Stimulated activated effector memory CD8-positive, alpha-beta T cell treated with anti-CD3 and anti-CD28 coated beads, Interleukin-12 subunit alpha, Interleukin-12 subunit beta, amount 100 ng/mL, for 72 hours (primary cell): ENCODE measurements at places on chromosomes 16 and 17.

- no peak for DNase-seq
Observed at GRCh38 chr16:67773569-67774456, 32.5 kb downstream of the RANBP10 start.

DNA sequence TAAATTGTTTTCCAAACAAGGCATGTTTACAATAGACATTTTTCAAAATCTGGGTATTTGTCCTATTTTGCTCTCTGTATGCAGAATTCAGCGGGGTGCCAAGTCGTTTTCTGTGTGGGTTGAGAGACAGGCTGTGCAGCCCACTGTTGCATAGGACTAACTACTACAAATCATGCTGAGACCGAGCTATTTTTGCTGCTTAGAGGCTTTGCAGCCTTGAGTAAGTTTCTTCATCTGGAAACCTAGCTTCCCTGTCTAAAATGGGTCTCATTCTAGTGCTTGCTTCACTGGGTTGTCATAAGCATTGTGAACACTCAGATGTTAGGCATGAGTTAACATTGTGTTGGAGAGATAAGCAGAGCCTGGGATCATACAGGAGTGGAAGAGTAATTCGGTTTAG, 1.3 kb downstream of the PRPSAP2 start:
- DNase-seq, result peak; percentile 36

DNA sequence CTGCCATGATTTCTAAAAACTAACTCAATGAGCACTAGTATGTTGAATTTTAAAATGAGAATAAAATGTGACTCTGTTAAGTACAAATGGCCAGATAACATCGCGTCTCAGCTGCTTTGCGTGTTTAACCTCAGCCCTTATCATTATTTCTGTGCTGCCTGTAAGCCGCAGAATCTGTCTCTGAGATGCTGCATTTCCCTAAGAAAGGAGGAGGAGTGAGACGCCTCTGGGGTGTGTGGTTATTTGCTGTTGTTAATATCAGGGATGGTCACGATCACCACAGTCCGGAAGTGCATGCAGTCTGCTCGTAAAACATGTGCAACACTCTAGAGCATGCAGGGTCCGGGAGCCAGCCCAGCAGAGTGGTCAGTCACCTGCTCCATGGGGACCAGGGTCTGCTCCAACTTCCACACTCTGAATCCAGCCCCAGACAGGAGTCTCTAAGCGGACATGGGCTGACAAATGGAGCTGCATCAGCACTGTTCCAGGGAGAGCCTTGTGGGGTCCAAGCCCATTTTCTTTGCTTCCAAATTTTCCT, 342.5 kb downstream of the MAF start:
- DNase-seq, result no peak

- no peak for DNase-seq
Observed at GRCh38 chr17:61011251-61011650, 333.6 kb downstream of the BCAS3 start.

GRCh38 chr17:67562005-67562404, 155.7 kb upstream of the NOL11 start:
- DNase-seq, result no peak

DNA sequence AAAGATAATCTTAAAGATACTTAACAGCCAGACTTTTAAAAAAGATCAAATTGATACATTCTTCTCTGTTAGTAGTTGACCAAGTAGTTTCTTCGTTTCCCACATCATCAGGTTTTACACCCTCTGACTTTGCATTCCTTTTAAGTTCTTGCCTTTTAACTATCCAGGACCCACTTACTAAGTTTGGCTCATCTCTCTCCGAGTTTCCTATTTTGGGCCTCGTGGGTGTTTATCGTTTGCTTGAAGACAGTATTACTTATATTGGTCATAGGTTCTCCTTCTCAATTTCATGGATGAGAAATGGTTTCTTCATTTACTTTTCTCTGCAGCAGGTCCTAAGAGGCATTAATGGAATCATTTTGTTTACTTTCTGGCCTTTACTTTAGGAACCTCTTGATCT, 43.2 kb downstream of the RPA1 start:
- no peak for DNase-seq

GRCh38 chr17:30360086-30360808, 18.5 kb upstream of the CPD start:
- no peak for DNase-seq

- no peak for DNase-seq
Observed at GRCh38 chr17:74185571-74186185, 17.8 kb upstream of the RPL38 start.

DNA sequence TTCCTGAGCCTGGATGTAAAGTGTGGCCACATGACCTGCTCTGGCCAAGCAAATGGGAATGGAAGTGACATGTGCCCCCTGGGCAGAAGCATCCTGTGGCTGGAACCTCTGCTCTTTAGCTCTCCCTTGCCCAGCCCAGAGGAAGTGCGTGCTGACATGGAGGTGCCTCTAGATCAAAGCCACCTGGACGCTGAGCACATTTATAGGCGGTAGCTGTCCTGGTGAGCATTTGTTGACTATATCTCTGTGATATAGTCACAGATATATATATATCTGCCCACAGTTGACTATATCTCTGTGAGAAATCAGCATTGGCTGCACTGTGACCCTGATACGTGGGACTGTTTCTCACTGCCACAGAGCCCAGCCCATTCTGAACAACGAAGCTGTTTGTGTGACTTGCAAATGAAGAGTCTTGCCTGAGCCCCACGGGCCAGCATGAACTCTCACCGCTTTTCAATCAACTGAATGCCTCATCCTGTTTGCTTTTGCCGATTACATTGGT, 118.8 kb downstream of the C16orf95 start:
- DNase-seq, result no peak

- peak; percentile 73 for DNase-seq
Observed at GRCh38 chr17:76384222-76384986, at the start of gene SPHK1. Gene SPHK1, plus strand, starts transcription at chr17:76384609. Its CDS starts 1,036 bp downstream, at chr17:76385645.
